Activated T-helper 2 cell treated with anti-CD3 and anti-CD28 coated beads, Interferon-gamma antibody, Interleukin-2, Interleukin-4, amounts not matched to agents 10 μg/mL and 5 μg/mL and 100 μg/mL, durations not matched to agents 14 hours and 24 hours and 36 hours (primary cell): ENCODE measurements at places on chromosomes 4 and X. TPM values are rescaled to one million over a fixed set of nuclear protein-coding genes. Genes with fewer than 3 reads are reported as not detected.

DNA sequence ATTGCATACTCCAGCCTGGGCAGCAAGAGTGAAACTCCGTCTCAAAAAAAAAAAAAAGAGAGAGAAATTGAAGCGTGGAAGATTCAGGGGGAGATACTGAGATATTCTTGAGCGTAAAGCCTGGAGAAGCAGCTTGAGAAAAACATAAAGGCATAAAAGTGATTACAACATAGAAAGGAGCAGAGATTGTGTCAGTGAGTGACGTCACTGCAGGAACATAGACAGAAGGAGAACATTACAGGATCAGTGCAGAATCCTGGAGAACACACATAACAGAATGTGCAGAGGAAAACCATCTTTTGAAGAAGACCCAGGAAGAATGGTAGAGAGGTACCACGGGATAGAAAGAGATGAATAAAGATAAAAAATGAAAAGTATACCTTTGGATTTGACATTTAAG lies 147.0 kb downstream of the APBB2 start:
- DNase-seq: no peak
- H3K27ac ChIP-seq: no peak overlapping the region
- H3K4me1 ChIP-seq: no peaks in the 10 kb centered on the region
- no peaks in the 10 kb centered on the region for H3K36me3 ChIP-seq
- H3K4me3 ChIP-seq: no peak overlapping the region

LEF1 gene
- 74.0 and 77.0 TPM in 2 replicates for total RNA-seq

DNA sequence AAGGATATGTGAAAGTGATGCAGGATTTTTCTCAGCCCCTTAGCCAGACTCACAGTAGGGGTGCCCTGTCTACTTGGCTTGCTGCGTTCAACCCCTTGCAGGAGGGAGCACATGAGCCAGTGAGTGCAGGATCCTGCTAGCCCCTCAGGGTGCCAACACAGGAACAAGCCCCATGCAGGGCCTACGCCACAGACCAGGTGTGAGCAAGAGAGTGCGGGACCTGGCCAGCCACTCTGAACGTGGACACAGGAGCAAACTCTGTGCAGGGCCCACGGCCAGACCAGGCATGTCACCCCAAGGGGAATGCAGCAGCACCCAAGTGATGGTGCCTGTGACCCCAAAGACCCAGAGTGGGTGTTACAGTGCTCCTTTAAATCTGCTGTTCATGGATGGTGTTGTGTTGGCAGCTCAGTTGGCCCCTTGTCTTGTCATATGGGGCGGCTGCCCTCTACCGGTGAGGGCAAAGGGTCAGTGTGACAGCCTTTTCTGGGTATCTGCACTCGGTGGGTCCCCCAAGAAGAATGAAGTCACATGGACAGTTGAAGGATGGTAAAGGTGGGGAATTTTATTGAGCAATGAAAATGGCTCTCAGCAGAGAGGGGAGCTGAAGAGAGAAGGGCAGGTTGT lies 188.4 kb upstream of the MAOA start:
- DNase-seq: no peak
- H3K27me3 ChIP-seq: no peaks in the 10 kb centered on the region
- H3K27ac ChIP-seq: no peak overlapping the region
- no peak overlapping the region for H3K4me3 ChIP-seq
- H3K4me1 ChIP-seq: peaks cover 16% of the 10 kb centered on the region
- H3K36me3 ChIP-seq: no peaks in the 10 kb centered on the region

DNA sequence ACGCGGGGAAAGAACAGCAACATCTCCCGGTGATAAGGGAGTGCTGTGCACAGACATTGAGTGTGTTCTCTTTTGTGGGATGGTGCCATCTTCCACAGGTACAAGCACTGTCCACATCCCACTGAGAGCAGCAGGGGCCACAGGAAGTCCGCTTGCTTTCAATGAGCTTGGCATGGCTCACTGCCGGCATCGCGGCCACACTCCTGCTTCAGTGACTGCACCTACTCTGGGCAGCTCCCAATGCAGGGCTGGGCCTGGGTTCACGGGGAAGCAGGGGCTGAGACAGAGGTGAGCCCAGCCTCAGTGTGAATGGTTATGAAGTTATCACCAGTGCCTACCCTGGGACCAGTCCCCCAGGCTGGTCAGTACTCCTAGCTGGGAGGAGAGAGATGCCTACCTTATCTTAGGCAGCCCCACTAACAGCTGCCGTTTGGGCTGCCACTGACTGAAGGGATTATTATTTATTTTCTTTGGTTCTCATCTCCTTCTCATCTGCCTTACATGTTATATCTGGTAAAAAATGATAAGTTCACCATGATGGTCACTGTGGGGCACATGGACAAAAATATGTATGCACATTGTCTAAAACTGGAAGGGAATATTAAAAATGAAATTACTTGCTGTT lies 99.2 kb downstream of the MGST2 start:
- H3K4me1 ChIP-seq: no peaks in the 10 kb centered on the region
- H3K4me3 ChIP-seq: no peak overlapping the region
- no peak overlapping the region for H3K27ac ChIP-seq
- H3K36me3 ChIP-seq: no peaks in the 10 kb centered on the region
- DNase-seq: no peak

DNA sequence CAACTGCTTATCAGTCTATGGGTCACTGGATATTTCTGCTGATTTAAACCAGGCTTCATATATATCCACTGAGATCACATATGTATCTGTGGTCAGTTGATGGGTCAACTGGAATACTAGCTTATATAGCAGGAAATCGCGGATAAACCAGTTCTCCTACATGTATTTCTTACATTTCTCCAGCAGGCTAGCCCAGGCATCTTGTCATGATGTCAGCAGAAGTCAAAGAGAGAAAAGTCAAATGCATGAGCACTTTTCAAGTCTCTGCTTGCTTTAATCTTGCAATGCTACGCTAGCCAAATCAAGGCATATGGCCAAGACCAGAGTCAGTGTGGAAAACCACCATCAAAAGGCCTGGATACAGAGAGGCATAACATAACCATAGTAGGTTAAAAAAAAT lies 1008.8 kb upstream of the DIAPH2 start:
- no peaks in the 10 kb centered on the region for H3K4me1 ChIP-seq
- no peaks in the 10 kb centered on the region for H3K36me3 ChIP-seq
- DNase-seq: no peak
- H3K4me3 ChIP-seq: no peak overlapping the region
- no peak overlapping the region for H3K27ac ChIP-seq
- H3K27me3 ChIP-seq: no peaks in the 10 kb centered on the region

GRCh38 chr4:111330786-111331185 lies 707.9 kb upstream of the PITX2 start:
- DNase-seq: no peak
- H3K4me1 ChIP-seq: no peaks in the 10 kb centered on the region
- H3K27me3 ChIP-seq: no peaks in the 10 kb centered on the region
- H3K36me3 ChIP-seq: no peaks in the 10 kb centered on the region
- H3K27ac ChIP-seq: no peak overlapping the region

DNA sequence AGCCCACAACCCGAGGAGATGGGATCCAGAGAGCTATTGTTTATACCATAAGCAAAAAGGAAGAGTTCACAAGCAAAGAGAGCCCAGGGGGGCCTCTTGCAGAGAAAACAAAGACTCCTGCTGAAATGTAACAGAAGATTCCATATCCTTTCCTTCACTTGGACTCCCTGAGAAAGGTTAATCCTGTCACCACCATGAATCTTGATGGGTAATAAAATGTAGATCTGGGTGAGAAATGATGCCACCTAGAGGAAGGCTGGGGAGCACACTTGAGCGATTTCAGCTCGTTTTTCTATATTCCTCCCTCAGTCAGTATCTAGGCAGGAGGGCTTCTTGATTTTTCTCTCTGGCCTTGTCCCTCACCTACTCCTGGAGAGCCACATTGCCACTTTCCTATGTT lies 10.2 kb upstream of the KCNE5 start:
- H3K4me3 ChIP-seq: no peak overlapping the region
- H3K4me1 ChIP-seq: peaks cover 18% of the 10 kb centered on the region
- H3K27me3 ChIP-seq: no peaks in the 10 kb centered on the region
- H3K36me3 ChIP-seq: peaks cover 20% of the 10 kb centered on the region
- no peak for DNase-seq

DNA sequence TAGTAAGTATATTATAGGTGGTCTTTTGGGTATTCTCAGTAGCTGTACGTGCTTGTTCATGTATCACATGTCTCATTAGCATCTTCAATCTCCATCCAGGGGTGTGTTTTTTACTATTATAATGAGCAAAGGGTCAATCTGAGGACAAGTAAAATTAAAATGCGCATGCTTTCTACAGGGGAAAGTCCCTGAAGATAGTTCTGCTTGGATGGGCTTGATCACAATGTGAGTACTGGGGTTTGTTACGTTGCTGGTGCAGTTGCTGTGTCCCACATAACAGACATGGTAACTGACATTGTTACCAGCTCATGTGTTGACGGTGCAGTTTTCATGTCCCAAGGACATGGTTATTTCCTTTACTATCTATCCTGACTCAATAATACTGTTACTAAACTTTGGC lies 65.9 kb downstream of the UCHL1 start:
- H3K4me3 ChIP-seq: no peak overlapping the region
- no peaks in the 10 kb centered on the region for H3K27me3 ChIP-seq
- H3K4me1 ChIP-seq: no peaks in the 10 kb centered on the region
- no peak for DNase-seq
- no peaks in the 10 kb centered on the region for H3K36me3 ChIP-seq
- no peak overlapping the region for H3K27ac ChIP-seq
